ENCODE measurements at places on chromosomes 1 and 21.

GRCh38 chr1:160800645-160801408 is 4.9 kb downstream of the LY9 start:
- peak; percentile 64 for DNase-seq

- peak; percentile 70 for DNase-seq
Observed at GRCh38 chr1:30191154-30191702, 532.2 kb downstream of the MATN1 start.

DNA sequence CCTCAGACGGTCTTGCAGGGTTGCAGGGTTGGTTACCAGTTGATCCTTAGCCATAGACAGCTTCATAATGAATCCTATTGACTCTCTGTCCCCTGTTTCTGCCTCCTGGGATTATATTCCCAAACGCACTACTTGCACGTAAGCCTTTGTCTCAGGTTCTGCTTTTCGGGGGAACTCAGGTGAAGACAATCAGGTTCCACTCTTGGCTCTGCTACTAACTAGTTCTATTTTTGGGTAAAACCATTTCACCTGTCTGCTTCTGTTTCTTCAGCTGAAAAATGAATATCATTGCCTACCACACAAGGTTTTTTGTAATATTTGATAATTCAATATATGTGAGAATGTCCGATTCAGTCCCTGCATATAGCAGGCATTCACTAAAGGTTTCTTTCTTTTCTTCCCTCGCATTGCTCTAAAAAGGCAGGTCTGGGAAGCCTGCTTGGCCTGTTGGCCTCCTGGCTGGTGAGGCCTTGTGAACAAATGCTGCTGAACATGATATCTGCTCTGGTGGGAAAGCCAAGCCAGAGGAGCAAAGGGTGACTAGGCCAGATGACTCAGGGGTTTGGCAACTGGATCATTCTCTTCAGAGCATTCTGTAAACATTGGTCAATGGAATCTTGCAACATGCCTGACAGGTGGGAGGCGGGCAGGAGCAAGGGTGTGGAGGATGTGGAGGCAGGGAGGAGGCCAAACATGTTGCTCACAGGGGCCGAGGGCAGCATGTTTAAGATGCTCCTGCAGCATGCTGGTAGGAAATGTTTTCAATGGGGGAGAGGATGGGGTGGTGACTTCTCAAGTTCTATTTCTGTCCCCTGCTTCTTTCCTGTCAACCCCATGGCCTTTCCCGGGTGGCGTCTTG is 23.8 kb downstream of the IER5 start:
- DNase-seq, result no peak

- DNase-seq, result no peak
Observed at GRCh38 chr1:11417162-11417561, 61.8 kb upstream of the DISP3 start.

GRCh38 chr1:74913978-74914377 is 181.0 kb downstream of the TYW3 start:
- no peak for DNase-seq

DNA sequence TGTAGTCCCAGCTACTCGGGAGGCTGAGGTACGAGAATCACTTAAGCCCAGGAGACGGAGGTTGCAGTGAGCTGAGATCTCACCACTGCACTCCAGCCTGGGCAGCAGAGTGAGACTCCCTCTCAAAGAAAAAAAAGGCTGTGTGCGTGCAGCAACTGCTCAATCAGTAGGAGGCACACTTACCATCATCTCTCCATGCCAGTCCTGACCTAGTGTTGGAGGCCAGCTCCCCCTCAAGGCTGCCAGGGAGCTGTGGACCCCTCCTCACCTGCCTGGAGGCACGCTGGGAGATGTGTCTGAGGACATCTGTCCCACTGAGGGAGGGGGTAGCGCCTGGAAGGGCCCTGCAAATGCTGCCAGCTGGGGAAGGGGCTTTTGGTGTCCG is 11.9 kb downstream of the RPS6KA1 start:
- DNase-seq, result no peak

- peak; percentile 84 for DNase-seq
Observed at GRCh38 chr1:21216835-21217811, 40.4 kb upstream of the EIF4G3 start.

DNA sequence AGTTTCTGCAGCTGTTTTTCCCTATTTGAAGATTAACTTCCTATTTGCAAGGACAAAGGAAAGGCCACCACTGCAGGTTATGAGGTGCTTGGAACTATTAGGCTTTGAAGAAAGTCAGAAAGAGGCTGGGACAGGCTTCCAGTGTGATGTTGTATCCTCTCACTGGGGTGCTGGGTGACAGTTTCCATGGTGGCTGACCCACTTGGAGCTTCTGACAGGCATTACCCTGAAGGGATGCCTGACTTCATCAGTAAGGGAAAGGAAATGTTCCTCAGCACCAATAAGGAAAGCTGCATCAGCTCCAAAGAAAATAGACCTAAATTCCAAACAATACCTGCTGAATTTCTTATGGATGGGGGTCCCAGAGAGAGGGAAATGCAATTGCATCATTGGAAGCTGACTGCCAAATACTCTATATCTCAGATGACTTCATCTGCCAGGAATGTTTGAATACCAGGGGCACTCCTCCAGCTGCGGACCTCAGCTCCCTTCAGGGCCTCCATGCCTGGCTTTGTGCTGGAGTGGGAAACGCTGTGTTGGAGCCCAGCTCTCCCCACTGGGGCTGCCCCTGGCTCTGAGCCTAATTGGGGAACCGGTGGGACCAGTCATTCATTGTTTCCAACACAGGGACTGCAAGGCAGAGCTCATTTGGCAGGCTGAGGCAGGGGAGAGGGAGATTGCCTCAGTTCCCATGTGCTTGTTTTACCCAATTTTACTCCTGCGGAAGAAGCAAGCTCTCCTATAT is 76.6 kb downstream of the RGL1 start:
- DNase-seq, result no peak

DNA sequence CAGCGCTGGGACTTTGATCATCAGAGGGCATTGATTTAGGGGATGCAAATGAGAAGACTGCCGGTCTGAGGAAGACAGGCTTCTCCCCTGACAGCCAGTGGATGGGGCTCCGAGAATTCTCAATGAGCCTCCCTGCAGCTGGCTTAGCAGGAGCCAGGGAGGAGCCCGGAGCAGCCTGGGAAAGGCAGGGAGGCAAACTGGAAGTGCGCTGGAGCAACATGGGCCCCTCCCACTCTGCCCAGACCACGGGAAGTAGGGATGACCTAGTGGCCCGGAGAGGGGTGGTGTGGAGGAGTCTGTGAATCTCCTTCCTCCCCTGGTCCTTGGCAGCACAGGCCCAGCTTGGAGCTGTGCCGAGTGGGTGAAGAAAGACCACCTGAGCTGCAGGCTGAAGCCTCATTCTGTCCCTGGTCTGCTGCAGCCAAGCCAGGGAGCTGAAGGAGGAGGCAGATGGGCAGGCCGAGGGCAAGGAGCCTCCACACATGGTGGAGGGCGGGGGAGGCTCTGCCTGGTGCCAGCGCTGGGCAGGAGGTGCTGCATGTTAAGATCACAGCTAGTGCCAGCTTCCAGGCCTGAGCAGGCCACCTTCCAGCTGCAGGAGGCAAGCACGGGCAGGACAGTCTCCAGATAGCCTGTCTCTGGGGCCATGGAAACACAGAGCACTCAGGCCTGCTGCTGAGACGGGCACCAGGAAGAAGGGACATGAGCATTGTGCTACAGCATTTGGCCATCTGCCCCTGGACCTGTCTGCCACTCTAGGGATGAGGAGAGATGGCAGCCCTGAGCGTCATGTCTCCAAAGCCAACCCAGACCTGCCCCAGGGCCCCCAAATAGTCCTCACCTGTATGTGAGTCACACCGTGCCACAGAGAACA is 12.2 kb upstream of the CLSTN1 start:
- no peak for DNase-seq

- peak; percentile 38 for DNase-seq
Observed at GRCh38 chr1:39394598-39394997, 96.8 kb upstream of the BMP8A start.

DNA sequence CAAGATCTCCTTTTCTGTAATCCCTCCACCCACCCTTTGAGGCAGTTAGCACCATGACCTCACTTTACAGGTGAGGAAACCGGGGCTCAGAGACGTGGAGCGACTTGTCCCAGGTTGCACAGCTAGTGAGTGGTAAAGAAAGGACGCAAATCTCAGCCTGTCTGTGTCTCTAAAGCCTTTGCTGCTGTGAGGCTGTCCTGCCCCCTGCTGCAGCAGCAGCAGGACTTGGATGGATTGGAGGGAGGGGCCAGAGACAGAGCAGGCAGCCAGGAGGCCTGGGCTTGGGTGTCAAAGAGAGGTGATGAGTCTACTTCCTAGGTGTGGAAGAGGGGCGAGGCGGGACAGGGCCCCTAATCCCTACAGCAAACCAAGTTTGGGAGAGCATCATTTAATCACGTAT is 69.6 kb downstream of the PTPRU start:
- DNase-seq, result no peak

- no peak for DNase-seq
Observed at GRCh38 chr21:39006571-39007311, 176.5 kb downstream of the PSMG1 start.

DNA sequence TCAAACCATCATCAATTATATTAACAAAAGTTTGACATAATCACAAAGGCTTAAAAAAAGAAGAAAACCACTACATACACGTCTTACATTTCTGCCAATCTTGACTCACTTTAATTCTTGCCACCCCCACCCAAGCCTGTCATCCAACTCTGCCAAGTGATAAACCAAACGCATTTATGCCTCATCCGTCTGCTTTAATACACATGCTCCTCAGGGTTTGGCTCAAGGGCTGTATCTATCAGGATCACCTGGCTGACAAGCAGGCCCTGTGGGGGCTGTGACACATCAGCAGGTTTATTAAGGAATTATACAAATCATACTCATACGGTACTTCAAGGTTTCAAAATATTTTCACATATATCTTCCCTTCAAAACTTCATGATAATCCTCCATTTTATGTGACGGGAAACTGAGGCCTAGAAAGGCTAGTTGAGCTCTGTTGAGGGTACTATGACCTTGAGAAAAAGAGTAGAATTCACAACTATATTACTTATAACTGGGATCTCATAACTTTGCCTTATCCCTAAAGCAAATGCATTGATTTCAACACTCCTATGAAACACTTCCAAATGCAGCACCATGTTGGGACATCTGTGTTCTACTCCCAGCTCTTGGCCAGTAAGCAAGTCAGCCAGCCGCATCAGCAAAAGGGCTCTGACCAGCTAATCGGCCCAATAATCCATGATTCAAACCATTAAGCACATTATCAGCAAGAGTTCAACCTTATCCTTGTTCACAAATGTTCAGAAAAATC is 8.7 kb downstream of the SORT1 start:
- DNase-seq, result no peak

DNA sequence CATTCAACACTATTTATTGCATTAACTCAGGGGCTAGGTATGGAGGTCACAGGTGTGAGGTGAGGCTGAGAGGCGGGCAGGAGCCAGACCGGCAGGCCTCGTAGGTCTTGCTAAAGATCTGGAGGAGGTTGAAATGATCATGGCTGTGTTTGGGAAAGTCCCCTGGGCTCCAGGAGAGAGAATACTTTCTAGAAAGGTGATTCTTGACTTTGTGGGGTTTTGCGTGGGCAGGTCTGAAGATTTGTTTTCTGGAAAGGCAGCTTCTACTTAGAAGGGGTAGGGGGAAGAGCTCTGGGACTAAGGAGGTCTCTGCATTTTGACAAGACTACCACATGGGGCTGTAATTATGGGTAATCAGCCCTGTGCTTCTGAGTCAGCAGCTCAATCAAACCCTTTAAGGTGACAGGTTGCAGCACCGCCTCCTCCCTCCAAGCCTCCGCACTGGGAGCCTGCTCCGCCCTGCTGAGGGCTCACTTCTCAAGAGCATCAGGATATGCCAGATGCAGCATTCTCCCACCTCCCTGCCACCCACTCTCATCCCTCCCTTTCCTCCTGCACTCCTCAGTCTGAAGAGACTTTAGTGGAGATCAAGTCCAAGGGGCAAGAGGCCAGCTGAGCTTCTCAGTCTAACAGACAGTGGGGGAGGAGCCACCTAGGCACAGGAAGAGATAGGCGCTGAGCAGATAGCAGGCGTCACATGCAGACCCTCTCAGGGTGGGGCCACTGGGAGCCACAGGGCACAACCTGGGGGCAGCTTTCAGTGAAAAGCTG is 30.5 kb downstream of the SLC30A1 start:
- DNase-seq, result peak; percentile 3

DNA sequence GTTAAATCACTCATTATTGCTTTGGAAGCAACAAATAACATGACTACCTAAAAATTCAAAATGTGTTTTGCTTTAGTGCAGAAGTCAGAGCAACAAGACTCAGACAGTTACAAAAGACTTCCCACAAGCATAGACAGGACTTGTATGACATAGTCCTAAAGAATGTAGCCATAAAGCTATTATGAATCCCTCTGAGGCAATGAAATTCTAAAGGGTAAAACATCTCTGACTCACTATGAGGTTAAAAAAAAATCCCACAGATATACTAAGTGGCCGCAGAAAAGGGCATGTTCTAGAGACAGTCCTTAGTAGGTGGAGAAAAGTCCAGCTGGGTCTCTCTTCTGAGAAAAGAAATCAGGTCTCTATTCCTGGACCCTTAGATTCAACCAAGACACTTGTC is 4.9 kb downstream of the PRKAB2 start:
- DNase-seq, result no peak

GRCh38 chr1:156284112-156284511 is at the start of gene TMEM79:
TSS of gene TMEM79 (plus strand) at chr1:156284325. CDS start at chr1:156285227, 902 bp downstream.
- no peak for DNase-seq

- DNase-seq, result no peak
Observed at GRCh38 chr1:30385246-30385995, 338.0 kb downstream of the MATN1 start.

DNA sequence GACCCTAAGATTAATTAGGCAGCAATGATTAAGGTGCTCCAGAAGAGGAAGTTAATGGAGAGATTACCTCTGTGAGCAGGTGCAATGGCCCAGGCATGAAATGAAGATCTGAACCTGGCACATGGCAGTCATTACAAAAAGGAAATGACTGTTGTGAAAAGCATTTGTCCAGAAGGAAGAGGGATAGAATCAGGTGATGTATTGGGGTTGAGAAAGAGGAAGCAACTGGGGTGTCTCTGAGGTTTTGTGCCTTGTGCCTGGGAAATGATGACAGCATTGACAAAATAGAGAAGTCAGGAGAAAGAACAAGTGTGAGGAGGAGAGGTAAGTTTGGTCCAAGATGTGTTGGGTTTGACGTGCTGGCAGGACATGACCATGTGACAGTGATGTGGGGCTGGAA is 5.6 kb downstream of the CRCT1 start:
- no peak for DNase-seq

DNA sequence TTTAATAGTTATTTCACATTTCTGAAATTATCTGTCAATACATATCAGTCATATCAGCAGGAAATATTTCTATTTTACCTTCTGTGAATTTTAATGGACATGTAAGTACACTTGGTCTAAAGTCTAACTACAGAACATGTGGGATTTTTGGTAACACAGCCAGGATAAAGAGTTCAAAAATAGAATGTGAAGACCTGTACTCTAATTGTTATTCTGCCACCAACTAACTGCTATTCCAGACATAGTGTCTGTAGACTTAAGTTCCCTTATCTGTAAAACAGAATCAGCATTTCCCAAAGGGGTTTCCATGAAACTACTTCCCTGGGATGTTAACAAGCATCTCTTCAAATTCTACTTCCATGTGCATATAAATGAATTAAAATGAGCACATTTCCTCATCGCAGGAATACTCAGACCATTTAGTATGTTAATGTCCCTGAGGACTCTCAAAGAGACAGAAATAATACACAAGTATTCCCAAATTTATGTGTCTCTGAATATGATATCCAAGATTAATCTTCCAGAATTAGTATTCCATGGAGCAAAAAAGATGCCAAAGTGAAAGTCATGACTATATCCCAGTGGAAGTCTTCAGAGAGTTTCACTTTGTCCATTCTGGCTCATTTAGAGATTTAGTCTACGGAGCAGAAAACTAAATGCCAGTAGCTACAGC is 325.6 kb downstream of the NEGR1 start:
- DNase-seq, result no peak

Measured in activated CD4-positive, alpha-beta T cell treated with anti-CD3 and anti-CD28 coated beads, Interleukin-2, Interleukin-6, amounts not matched to agents 100 ng/mL and 50 ng/mL, durations not matched to agents 16 hours and 8 hours (primary cell).